ENCODE measurements at places on chromosomes 1 and 21. TPM values are rescaled to one million over a fixed set of nuclear protein-coding genes. Genes with fewer than 3 reads are reported as not detected.

The LCE3E gene
- not detected for total RNA-seq

The LDLRAD2 gene
- 0.38 TPM for total RNA-seq

The SLC25A44 gene
- total RNA-seq = 24.9 TPM

DNA sequence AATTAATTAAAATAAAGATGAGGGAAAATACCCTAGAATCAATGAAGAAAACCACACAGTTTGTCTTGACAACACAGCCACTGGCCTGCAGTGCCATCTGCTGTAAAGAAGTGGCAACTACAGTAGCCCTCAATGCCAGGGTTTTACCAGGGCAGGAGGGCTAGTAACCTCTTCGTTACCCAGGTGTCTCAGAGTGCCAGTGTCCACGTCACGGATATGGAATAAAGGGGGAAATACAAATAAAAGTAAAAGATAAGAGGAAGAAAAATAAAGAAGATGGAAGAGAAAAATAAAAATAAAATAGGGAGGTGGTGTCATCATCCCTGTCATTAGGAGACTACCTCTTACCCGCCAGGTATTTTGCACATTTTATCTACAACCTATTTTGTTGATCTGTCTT, 14.2 kb upstream of the SLC44A3 start:
- H3K27ac ChIP-seq = no peak overlapping the region
- H3K4me1 ChIP-seq = peaks cover 33% of the 10 kb centered on the region
- no peaks in the 10 kb centered on the region for H3K36me3 ChIP-seq
- H3K27me3 ChIP-seq = no peaks in the 10 kb centered on the region
- no peak overlapping the region for H3K4me3 ChIP-seq

DNA sequence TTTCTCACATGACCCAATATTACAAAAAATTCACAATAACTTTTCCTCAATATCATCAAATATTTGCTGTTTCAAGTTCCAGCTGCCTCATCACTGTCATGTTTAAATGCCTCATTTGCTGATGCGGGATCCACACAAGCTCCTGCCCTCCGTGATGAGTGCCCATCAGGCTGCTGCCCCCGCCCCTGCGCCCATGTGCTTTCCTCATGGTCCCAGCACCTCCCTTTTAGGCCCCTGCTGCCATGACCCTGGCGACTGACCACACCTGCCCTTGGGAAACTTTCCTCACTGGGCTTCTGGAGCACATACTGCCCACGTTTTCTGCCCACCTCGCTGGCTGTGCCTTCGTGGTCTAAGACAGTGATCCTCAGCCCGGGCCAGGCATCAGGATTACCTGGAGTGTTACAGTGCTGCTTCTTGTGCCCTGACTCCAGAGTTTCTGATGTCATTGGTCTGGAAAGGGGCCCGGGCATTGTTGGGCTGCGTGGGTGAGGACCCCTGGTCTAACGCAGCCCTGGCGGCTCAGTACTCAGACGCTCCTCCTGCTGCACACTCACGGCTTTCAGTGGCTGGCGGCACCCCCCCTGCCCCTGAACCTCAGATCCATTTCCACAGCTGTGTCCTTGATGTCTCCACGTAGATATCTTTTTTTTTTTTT, 20.5 kb downstream of the PLEKHM2 start:
- H3K4me3 ChIP-seq = no peak overlapping the region
- H3K4me1 ChIP-seq = peaks cover 79% of the 10 kb centered on the region
- DNase-seq = no peak
- H3K27ac ChIP-seq = peak overlapping the region; percentile 87

GRCh38 chr1:45037456-45037855, 25.4 kb downstream of the UROD start:
- no peaks in the 10 kb centered on the region for H3K4me1 ChIP-seq
- DNase-seq = no peak
- H3K36me3 ChIP-seq = peaks cover 3% of the 10 kb centered on the region
- H3K27ac ChIP-seq = no peak overlapping the region

DNA sequence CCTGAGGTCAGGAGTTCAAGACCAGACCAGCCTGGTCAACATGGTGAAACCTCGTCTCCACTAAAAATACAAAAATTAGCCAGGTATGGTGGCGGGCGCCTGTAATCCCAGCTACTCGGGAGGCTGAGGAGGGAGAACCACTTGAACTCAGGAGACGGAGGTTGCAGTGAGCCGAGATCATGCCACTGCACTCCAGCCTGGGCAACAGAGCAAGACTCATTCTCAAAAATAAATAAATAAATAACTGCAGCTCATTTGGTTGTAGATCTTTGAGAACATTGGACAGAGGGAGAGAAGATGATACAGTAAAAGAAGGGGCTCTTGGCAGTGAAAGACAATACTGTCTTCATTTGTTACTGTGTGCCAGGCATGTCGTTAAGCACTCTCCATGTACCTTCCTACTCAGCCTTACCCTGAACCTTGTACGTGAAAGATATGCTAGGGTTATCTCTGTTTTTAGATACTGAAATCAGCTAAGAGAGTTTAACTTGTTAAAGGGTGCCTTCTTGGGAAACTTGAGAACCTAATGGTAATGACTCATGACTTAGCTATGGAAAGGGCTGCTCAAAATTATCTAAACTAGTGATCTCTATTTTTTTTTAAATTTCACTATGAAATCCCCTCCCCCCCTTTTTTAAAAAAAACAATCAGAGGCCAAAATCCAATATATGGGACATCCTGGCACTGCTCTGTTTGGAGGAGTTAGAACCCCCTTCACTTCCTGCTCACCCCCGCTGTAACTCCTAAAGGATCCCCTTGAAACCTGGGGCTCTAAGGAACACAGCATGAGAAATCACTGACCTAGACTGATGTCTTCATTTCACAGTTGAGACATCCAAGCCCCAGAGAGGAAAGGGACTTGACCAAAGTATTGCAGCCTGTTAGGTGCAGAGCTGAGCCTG, 6.8 kb upstream of the KPNA6 start:
- H3K27ac ChIP-seq = no peak overlapping the region
- no peak for DNase-seq
- no peaks in the 10 kb centered on the region for H3K4me1 ChIP-seq
- no peak overlapping the region for H3K4me3 ChIP-seq
- H3K27me3 ChIP-seq = no peaks in the 10 kb centered on the region
